ENCODE measurements at places on chromosomes 6 and 20.
A peak's percentile ranks its signal among the peaks of the same experiment; 100 is the strongest.

- DNase-seq, result no peak
Observed at GRCh38 chr6:90253631-90254030, 43.0 kb downstream of the BACH2 start.

GRCh38 chr20:63473555-63474449 is 1.3 kb upstream of the KCNQ2 start:
- DNase-seq, result no peak

DNA sequence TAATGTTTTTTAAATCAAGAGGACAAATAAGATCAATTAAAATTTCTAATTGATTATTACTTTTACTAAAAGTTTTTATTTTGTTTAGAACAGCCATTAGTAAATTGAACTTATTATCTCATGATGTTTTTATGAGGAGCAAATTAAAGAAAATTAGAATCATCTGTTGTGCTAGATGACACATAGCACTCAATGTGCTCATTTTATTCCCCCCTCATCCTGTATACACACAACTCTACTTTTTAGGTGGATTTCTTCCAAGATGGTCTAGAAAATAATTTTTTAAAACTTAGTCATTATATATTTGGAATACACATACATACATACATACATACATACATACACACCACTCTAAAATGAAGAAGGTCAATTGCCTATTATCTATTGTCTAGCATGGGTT is 29.3 kb upstream of the TSPYL1 start:
- no peak for DNase-seq

GRCh38 chr6:53240761-53241160 is 92.1 kb upstream of the GCM1 start:
- DNase-seq, result no peak

- DNase-seq, result no peak
Observed at GRCh38 chr6:3956054-3956453, 106.9 kb downstream of the FAM50B start.

DNA sequence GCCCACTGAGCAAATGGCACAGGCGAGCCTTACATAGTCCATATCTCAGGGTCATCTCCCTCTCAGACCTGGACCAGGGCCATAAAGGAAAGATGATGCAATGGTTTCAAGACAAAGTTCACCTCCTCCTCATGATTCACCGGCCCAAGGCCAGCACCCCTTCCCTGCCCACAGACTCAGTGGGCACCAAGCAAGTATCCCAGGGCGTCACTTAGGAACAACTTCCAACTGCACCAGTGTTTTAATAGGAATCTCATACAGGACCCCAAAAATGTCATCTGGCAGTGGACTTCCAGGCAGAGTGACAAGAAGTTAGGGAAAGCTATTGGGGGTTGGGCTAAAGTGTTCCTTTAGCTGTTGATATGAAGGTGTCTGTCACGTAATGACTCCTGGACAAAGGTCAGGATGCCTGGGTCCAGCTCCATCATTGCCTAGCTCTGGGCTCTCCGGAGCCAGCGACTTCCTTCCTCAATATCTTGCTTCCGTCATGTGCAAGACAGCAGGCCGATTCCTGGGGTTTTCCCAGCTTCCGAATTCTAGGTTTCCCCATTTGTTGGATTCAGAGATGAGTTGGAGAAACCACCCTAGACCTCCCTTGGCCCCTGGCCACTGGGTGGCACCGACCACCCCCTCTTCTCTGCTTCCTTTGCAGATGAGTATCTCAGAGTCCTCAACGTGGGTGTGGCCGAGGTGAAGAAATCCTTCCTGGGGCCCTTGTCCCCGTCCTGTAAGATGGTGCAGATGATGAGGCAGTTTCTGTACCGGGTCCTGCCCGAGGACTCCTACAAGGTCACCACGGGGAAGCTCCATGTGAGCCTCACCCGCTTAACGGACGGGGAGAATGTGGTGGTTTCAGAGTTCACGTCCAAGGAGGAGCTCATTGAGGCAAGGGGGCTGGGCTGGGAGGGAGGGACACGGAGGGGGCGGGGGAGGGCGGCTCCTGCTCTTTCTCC is 21.1 kb downstream of the PNPLA1 start:
- DNase-seq, result no peak

DNA sequence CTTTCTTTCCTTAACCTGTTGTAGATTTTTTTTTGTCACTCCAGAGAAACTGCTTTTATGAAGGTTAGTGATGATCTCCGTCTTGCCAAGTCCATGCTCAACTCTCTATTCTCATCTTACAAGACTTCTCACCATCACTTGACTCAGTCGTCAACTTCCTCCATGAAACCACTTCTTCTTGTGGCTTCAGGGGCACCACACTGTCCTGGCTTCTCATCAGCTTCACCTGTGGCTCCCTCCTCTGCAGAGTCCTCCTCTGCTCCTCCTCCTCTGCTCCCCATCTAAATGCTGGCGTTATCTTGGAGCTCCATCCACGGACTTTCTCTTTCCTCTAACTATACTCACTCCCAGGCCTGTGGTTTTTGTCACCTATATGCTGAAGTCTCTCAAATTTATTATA is 187.5 kb downstream of the BACH2 start:
- no peak for DNase-seq

- DNase-seq, result peak; percentile 56
Observed at GRCh38 chr6:159788753-159789376, 537 bp downstream of the TCP1 start.

DNA sequence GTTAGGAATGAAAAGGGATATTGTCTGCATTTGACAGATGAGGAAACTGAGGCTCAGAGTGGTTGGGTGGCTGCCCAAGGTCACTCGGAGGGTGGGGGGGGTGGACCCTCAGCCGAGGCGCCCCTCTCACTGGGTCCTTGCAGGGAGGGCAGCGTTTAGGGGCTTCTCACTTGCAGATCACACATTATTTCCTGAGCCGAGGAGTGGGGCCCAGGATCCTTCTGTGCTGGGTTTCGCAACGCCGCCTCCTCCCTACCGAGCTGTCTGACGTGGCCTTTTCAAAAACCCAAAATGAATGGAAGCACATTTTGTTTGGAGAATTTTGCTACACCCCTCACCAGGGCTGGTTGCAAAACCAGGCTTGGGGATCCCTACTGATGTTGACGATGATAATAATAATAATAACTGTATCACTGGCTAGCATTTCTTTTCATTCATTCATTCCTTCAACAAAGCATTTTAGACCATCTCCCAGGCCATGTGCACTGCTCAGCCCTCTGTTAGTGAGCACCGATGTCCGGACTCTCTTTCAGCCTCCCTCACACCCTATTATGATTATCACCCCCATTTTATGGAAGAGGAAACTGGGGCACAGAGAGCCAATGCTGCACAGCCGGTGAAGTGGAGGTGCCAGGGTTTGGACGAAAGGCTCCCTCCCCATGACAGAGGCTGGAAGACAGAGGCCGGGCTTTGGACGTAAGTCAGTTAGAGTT is 5.2 kb downstream of the DLGAP4 start:
- peak; percentile 56 for DNase-seq

DNA sequence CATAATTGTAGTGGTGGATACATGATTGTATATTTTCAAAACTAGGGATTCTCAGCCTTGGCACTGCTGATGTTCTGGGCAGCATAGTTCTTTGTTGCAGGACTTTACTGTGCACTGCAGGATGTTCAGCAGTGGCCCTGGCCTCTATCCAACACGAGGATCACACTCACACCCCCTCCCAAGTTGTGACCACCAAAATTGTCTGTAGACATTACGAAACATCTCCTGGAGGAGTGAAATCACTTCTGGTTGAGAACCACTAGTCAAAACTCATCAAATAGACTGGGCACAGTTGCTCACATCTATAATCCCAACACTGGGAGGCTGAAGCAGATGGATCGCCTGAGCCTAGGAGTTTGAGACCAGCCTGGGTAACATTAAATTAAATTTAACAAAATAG is 123.1 kb upstream of the CDYL start:
- no peak for DNase-seq

DNA sequence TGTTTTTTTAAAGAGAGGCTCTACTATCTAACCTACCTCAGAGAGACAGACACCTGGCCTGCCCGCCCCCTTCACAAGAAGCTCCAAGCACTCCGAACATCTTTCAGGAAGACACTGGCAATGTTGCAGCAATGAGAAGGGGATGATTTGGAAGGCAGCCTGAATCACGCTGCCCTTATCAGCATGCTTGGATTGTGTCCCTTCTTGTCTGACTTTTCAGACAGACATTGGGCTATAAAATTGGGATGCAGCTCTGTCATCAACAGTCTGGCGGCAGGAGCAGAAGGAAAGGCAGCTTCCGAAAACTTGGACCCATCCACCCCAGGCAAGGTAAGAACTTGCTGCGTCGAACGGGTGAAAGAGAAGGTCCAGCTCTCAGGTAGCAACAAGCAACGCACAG is 56.0 kb downstream of the CDK5RAP1 start:
- no peak for DNase-seq

- DNase-seq, result no peak
Observed at GRCh38 chr6:53203483-53203882, 54.8 kb upstream of the GCM1 start.

GRCh38 chr6:13986700-13987399 is 62.1 kb downstream of the RNF182 start:
- DNase-seq, result no peak

- DNase-seq, result peak; percentile 13
Observed at GRCh38 chr6:142537612-142538478, 236.0 kb downstream of the ADGRG6 start.

DNA sequence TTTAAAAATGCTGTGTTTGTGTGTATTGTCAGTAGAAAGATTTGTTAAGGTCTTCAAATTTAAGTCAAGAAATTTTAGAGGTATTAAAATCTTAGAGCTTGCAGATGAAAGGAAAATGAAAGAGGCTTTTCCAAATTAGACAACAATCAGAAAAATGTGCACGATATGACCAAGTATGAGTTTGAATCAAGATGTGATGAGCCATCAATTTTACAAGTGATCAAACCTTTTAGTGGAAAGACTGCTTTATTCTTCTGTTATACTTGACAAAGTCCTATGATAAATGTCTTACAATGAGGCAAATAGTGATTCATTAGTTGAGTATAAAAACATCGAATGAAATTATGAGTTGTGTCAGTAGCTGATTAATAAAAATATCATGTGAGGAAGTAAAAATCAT is 19.6 kb upstream of the CST1 start:
- no peak for DNase-seq

- no peak for DNase-seq
Observed at GRCh38 chr6:82951935-82952334, 113.7 kb downstream of the UBE3D start.

GRCh38 chr6:112579601-112580000 is 232.5 kb downstream of the RFPL4B start:
- no peak for DNase-seq

DNA sequence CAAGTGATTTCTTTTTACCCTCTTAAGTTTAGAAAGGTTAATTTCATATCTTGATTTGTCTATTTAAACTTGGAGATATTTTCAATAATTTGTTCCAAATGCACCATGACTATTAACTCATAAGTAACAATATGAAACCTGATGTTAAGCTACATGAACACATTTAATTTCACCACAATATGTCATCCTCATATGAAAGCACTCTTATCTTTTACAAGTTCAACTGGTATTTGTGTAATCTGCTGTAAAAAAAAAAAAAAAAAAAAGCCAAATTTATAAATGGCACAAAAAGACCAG is 110.4 kb downstream of the HFE start:
- no peak for DNase-seq

GRCh38 chr6:155648301-155648700 is 192.7 kb upstream of the NOX3 start:
- DNase-seq, result no peak

DNA sequence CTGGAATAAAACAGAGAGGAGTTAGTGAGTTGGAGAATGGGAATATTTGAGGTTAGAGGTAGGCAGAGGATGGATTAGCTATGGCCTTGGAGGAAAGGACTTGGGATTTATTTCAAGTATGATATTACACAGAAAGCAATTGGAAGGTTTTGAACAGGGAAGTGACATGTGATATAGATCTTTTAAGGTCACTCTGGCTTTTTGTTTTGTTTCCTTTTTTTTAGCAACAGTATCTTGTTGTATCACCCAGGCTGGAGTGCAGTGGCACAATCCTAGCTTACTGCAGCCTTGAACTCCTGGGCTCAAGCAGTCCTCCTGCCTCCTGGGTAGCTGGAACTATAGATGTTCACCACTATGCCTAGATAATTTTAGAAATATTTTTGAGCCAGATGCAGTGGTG is 190.3 kb downstream of the UTRN start:
- DNase-seq, result no peak

DNA sequence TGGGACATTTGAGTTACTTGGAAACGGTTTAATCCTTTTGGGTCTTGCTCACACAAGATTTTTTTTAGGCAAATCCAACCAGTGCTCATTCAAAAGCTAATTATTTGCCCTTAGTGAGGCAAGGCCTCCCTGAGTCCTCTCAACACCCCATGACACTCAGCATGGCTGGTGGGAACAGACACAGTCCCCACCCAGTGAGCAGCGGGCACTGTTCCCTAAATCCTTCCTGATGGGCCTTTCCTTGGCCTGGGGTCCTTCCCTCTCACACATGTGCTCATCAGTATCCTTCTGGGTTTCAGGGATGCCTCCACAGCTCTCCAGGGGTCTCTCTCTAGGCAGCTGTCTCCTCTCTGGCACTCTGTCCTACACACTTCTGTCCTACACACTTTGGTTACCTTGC is 28.0 kb downstream of the PLAGL2 start:
- DNase-seq, result no peak

DNA sequence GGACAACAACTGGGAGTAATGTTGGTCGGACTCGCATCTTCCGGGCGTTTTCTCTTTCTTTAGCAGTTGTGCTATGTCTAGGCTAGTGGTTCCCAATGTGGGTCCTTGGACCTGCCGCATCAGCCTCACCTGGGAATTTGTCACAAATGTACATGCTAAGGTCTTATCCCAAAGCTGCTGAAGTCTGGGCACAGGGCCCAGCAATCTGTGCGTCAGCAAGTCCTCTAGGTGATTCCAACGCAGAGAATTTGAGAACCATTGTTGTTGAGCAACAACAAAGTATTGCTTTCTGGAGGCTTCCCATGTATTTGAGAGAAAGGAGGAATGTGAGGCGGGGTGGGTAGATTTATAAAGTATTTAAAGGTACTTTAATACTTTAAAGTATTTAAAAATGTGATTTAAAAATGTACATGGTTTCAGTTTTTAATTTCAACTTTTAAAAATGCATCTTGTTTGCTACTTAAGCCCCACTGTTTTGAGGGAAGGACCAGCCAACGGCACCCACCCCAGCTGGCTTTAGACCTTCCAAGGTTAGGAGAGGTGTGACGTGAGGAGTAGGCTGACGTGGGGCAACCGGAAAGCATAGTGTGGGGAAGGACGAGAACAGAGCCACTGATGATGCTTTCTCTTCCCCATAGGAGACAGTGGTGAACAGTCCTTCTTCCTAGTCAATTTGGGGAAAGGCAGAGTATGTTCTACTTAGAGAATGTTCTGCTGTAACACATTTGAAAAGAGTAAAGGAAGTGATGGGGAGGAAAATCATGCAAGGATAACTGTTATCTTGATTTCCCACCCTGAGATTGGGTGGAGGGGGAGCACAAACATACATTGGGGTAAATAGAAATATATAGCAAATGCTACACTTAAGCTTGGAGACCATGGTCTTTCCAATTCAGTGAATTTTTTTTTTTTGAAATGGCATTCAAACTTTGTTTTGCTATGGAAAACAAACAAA is 4.3 kb downstream of the UST start:
- DNase-seq, result peak; percentile 46

GRCh38 chr20:61267241-61267640 is 15.2 kb downstream of the CDH4 start:
- no peak for DNase-seq

- DNase-seq, result no peak
Observed at GRCh38 chr20:13140201-13140600, 80.9 kb upstream of the ISM1 start.

Data from AG20443 (cell line).